ENCODE measurements at places on chromosomes 3 and 15.

DNA sequence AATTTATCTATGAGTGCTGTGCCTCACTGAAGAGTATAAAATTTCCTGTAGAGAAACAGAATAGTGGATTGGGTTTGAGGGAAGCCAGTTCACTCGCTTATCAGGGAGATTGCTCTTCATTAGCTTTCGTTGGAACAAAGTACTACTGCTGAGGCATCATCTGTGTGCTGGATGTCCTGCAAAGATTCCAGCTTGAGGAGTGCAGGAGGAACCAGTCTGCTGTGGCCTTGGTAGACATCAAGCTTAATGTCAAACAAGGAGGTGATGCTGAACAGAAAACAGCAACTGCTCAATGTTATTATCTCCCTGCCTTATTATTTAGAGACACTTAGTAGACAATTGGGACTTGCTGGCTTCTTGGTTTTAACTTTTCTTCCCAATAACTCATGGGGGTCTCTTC, 297.5 kb upstream of the DPH6 start:
- DNase-seq = no peak
- H3K4me1 ChIP-seq = peaks cover 23% of the 10 kb centered on the region
- H3K27ac ChIP-seq = no peak overlapping the region
- no peak overlapping the region for H3K4me3 ChIP-seq
- no peaks in the 10 kb centered on the region for H3K27me3 ChIP-seq
- no peaks in the 10 kb centered on the region for H3K36me3 ChIP-seq

- H3K4me1 ChIP-seq = peaks cover 54% of the 10 kb centered on the region
- H3K27ac ChIP-seq = peak within 1 kb of the TSS; percentile 96
- peak within 1 kb of the TSS; percentile 89 for H3K4me3 ChIP-seq
These were observed at the start of gene BHLHE40 for GRCh38 chr3:4979428-4980228. TSS of gene BHLHE40 (plus strand) at chr3:4979437. CDS start at chr3:4979719, 282 bp downstream.

DNA sequence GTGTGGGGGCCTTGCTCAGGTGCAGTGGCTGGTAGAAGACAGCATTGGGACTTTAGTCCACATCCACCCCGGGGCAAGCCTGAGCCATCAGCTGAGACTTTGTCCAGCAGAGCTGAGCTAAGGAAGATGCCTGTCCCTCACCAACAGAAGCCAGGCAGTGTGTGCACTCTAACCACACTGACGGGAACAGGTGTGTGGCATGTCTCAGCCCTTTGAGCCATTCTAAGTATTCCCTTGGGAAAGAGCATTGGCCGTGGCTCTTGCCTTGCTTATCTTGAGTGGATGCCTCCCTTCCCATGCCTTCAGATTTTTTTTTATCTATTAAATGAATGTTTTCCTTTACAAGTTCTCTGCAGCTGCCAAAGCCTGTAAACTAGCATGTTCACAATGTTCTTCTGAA, 3.5 kb downstream of the GABRA5 start:
- H3K27ac ChIP-seq = no peak overlapping the region
- peaks cover 2% of the 10 kb centered on the region for H3K4me1 ChIP-seq
- H3K36me3 ChIP-seq = no peaks in the 10 kb centered on the region
- no peak overlapping the region for H3K4me3 ChIP-seq

DNA sequence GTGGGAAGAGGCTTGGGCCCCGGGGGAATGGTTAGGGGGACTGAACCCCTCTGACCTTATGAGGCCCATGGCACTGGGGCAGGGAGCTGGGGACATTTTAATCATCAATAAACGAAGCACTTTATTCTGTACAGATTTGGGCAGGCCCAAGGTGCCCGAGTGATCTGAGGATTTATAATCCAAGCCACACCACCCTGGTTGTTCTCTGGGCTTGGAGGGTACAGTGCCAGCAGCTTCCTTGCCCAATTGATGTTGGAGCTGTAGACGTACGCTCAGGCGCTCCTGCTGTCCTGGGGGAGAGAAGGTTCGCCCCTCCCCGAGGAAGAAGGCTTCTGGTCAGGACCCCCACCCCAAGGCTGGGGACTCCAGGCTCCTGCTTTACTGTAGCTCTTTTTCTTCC, 12.5 kb downstream of the ZBTB47 start:
- no peaks in the 10 kb centered on the region for H3K4me1 ChIP-seq
- no peak overlapping the region for H3K27ac ChIP-seq
- H3K4me3 ChIP-seq = no peak overlapping the region
- DNase-seq = peak; percentile 29
- peaks cover 5% of the 10 kb centered on the region for H3K27me3 ChIP-seq

GRCh38 chr15:45529613-45530012, 7.1 kb upstream of the SLC30A4 start:
- H3K4me1 ChIP-seq = peaks cover 9% of the 10 kb centered on the region
- no peaks in the 10 kb centered on the region for H3K27me3 ChIP-seq
- no peak overlapping the region for H3K27ac ChIP-seq
- DNase-seq = no peak
- no peaks in the 10 kb centered on the region for H3K36me3 ChIP-seq

GRCh38 chr3:37885814-37886213, 24.1 kb downstream of the CTDSPL start:
- H3K36me3 ChIP-seq = no peaks in the 10 kb centered on the region
- H3K4me3 ChIP-seq = no peak overlapping the region
- H3K27me3 ChIP-seq = no peaks in the 10 kb centered on the region
- H3K4me1 ChIP-seq = peaks cover 10% of the 10 kb centered on the region

DNA sequence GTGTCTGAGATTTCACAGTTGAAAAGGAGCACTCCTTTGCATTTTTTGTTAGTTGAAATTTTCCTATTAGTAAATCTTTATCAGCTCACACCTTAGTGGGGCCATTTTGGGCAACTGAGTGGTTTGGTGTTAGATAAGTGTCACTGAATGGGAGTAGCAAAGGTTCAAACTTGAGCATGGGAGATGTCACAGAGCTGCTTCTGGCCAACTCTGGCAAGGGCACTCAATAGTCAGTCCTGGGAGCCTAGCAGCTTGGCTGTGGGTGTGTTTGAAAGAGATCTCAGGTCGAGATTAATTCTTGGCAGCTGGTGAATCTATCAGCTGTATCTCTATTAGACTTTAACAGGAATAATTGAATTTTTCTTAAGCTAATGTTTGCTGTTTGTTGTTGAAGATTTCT, 579.3 kb downstream of the EDEM1 start:
- H3K4me1 ChIP-seq = no peaks in the 10 kb centered on the region
- no peak for DNase-seq
- no peaks in the 10 kb centered on the region for H3K36me3 ChIP-seq
- peaks cover 12% of the 10 kb centered on the region for H3K27me3 ChIP-seq
- no peak overlapping the region for H3K27ac ChIP-seq
- H3K4me3 ChIP-seq = no peak overlapping the region

DNA sequence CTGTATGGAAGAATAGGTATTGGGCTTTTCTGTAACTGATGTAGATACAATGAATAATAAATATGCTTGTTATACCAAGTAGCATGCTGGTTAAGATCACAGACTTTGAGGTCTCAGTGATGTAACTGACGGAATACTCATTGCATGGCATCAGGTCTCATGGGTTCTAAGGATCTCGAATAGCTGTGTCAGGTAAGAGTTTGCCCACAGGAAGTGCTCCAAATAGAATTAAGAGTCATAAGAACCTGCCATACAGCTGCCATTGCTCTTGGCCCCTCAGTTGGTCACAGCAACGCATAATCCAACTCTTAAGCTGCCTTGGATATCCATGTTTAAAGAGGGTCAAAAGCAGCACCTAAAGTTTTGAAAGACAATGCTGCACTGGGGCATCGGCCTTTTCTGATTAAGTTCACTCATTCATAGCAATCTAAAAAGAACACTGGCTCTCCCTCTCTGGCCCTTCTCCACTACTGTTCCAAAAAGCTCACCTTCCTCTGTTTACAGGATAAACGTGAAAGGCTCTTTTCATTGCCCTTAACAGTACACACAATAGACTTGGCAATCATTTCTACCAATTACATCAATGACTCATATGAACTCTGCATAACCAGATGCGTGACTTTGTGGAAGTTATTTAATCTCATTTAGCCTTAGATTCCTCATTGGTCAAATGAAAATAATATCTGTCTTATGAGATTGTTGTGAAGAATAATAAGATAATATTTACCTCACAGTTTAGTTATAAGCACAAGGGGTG, 74.6 kb downstream of the ZBTB20 start:
- H3K27ac ChIP-seq = no peak overlapping the region
- DNase-seq = no peak
- H3K4me3 ChIP-seq = no peak overlapping the region
- peaks cover 5% of the 10 kb centered on the region for H3K4me1 ChIP-seq
- H3K36me3 ChIP-seq = peaks cover 16% of the 10 kb centered on the region

GRCh38 chr3:191235331-191236314, 36.6 kb downstream of the OSTN start:
- peaks cover 21% of the 10 kb centered on the region for H3K4me1 ChIP-seq
- no peak for DNase-seq
- no peak overlapping the region for H3K4me3 ChIP-seq
- H3K27me3 ChIP-seq = no peaks in the 10 kb centered on the region
- no peaks in the 10 kb centered on the region for H3K36me3 ChIP-seq
- H3K27ac ChIP-seq = peak overlapping the region; percentile 78

DNA sequence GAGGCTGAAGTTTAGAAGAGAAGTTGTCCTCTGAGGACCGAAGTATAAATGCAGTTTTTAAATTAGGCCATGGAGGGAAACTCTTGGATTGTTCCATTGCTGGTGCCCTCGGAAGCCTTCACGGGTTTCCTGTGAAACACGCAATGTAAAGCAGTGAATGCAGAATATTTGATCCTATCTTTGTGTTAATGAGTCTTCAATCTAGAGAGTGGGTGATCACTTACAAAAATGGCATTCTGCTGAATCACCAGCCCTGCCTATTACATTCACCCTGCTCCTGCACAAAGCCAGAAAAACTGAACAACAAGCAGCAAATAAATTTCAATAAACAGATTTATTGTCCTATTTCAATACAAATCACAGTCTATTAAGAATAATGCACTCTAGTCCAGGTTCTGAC, 1063.9 kb downstream of the FHIT start:
- H3K27ac ChIP-seq = no peak overlapping the region
- H3K4me1 ChIP-seq = peaks cover 28% of the 10 kb centered on the region
- H3K36me3 ChIP-seq = peaks cover 3% of the 10 kb centered on the region
- H3K27me3 ChIP-seq = no peaks in the 10 kb centered on the region
- no peak for DNase-seq

DNA sequence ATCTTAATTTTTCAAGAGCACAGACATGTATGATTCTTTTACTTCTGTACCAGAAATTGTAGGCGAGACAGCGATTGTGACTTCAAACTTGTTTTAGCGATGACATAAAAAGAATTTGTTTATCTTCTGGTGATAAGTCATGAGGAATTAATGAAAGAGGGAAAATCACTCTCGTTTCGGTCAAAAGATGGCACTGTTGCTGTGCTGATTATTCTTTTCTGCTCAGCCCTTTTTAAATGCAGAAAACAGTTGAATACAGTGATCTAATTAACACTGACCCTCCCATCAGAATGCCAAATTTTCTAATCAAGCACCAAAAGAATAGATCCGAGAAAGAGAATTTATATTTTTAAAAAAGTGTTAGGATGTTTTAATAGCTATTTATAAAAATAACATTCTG, 52.6 kb downstream of the NSUN3 start:
- H3K27me3 ChIP-seq = no peaks in the 10 kb centered on the region
- H3K36me3 ChIP-seq = peaks cover 12% of the 10 kb centered on the region
- DNase-seq = no peak
- peak overlapping the region; percentile 5 for H3K27ac ChIP-seq
- no peak overlapping the region for H3K4me3 ChIP-seq
- peaks cover 49% of the 10 kb centered on the region for H3K4me1 ChIP-seq
